Lung microvascular endothelial cell (primary cell): ENCODE measurements at places on chromosomes 2 and 18.

GRCh38 chr2:118046634-118047210 lies 32.9 kb upstream of the CCDC93 start:
- peak; percentile 57 for DNase-seq

GRCh38 chr2:40556293-40556692 lies 104.4 kb upstream of the SLC8A1 start:
- no peak for DNase-seq

DNA sequence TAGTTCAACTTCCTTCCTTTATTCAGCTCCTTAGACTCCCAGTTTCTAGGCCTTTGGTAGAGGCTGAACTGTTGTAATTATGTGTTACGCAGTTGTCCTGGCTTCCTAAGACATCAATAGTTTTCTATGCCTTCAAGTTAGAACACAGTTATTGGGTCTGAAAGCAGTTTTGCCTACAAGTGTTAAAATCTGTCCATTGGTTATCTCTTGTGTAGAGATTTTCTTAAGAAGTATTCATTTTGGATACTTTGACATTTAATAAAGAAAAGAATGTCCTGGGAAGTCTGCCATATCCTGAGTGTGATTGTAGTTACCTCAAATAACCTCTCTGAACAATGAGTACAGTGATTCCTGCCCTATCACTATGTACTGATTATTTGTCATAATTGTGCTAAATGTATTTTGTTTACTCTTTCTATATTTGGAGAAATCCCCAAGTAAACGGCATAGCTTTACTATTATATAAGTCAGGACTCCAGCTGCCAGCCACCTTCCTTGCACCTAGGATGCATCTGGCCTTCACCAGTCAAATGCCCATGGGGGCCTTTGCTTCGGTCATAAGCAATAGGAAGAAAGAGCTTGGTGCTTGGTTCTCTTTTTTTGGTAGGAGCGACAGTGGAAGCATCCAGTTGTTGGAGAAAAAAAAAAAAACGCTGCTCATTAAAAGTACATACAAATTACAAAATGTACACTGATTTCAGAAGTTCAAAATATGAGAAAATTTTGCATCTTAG lies 449.5 kb upstream of the PKDCC start:
- no peak for DNase-seq

- no peak for DNase-seq
These were observed 530.7 kb downstream of the CBLN2 start for GRCh38 chr18:72013427-72013850.

- no peak for DNase-seq
These were observed 234.0 kb downstream of the ACKR3 start for GRCh38 chr2:236803621-236804020.

DNA sequence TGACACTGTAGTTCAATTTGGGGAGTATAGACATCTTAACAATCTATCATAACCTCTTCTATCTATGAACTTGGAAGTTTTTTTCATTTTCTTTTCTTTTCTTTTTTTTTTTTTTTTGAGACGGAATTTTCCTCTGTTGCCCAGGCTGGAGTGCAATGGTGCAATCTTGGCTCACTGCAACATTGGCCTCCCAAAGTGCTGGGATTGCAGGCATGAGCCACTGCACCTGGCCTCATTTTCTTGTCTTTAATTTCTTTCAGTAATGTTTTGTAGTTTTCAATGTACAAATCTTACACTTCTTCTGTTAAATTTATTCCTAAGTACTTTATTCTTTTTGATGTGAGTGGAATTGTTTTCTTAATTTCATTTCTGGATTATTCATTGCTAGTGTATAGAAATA lies 14.6 kb downstream of the ASAP2 start:
- no peak for DNase-seq

DNA sequence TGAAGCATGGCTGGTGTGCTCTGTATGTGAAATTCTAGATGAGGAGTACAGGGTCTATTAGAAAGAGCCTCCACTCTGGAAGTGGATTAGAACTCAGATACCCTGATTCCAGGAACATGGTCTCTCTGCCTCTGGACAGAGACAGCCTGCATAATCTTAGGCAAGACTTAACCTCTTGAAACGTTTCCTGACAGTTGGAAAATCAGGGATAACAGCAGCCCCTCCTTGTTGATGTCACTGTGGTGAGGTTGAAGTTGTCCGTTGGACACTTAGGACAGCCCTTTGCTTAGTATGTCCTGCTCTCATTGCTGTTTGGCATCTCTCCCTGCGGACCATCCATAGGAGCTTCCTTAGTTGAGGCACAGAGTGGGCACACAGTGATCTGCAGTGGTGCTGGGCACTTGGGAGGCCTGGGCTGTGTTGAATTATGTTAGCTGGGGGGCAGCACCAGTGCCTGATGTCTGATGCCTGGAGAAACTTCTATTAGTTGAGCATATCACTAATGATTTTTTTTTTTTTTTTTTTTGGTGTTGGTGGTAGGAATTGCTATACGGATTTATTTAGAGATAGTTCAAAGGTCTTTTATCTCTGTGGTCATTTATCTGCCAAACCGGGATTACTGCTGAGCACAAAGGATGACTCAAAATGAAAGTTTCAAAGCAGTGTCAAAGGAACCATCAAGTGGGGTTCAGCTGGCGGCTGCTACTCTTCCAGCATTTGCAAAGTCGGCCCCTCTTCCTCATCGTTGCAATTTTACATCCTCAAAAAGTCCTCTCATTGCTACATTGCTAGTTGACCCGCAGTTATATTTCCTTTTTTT lies 28.8 kb downstream of the SETBP1 start:
- no peak for DNase-seq

DNA sequence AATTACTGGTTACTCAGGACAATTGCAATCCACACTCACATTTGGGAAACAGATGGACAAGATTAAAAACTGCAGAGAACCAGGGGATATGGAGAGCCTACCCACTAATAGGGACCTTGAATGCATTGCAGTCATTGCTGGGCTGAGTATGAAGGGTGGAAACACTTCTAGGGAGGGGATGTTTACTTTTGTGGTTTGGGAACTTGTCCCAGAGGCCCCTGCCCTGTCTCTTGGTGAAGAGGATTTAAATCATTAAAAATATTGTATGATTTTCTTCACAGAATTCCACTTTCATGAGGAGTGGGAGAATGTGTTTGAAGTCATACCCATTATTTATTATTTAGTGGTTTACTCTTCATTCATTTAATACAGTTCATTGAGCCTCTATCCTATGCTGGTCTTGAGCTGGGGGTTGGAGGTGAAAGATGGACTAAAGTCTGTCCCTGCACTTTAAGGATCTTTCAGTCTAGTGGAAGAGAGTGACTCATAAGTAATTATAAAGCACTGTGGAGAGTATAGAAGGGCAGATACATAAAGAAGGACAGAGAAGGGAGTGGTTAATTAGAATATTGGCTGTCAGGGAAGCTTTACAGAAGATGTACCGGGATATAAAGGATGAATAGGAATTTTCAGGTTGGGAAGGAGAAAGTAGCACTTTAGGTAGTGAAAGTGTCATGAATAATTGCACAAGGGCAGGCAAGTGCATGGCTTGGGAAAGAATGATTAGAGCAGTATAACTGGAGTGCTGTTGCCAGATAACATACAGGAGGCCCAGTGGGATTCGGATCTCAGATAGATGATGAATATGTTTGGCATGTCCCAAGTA lies 313.4 kb downstream of the LPIN1 start:
- DNase-seq = no peak

- no peak for DNase-seq
These were observed 34.5 kb upstream of the CD8A start for GRCh38 chr2:86825036-86825692.

GRCh38 chr2:69023236-69023635 lies 10.3 kb downstream of the ANTXR1 start:
- no peak for DNase-seq

DNA sequence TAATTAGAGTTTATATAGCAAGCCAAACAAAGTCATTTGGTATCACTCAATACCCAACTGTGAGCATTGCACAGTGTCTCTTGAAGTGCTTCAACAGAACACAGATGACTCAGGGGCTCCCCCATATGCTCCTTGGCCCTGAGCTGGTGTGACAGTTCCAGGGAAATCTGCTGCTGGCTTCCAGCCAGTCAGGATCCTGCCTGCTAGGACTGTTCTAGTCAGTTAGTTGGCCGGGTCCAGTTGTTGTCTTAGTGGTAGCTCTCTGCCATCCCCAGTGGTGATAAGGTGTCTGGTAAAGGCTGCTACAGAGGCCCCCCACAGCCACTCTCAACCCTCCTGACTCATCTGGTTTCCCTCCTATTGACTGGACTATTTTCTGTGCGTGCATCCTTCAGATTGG lies 100.3 kb downstream of the IRS1 start:
- DNase-seq = no peak

- peak; percentile 35 for DNase-seq
These were observed 902 bp downstream of the MCFD2 start for GRCh38 chr2:46914578-46915230.

GRCh38 chr2:163351966-163352365 lies 383.8 kb downstream of the FIGN start:
- DNase-seq = no peak

DNA sequence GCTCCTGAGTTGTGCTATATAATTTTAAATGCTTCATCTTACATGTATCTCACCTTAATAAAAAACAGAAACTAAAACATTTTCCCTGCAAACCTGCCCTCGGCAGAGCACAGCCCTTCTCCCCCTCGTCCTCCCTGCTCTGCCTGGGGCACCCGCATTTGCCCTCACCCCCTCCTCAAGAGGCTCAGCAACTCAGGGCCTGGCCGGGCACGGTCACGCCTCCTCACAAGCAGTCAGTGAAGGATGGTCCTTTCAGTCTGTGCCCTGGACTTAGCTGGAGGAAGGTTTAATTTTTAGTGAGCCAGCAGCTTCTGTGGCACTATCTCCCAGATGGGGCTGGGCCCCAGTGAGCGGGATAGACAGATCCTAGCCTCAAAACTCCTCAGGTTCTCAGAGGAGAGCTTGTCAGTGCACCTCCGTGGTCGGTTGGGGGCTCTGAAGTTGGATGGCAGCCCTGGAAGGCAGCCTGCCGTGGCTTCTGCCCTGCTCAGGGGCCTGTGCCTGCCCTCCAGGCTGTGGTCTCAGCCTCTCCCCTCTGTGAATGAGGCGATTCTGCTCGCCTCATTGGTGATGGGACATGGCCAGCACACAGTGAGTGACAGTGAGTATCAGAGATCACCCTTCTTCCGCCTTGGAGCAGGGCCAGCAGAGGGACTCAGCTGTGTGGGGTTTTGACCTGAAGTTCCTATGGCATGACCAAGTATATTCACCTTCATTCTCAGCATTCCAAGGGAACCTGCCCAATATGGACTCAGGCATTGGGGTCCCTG lies 56.3 kb upstream of the AFF3 start:
- DNase-seq = no peak

GRCh38 chr2:8142461-8142860 lies 539.4 kb upstream of the ID2 start:
- DNase-seq = no peak

DNA sequence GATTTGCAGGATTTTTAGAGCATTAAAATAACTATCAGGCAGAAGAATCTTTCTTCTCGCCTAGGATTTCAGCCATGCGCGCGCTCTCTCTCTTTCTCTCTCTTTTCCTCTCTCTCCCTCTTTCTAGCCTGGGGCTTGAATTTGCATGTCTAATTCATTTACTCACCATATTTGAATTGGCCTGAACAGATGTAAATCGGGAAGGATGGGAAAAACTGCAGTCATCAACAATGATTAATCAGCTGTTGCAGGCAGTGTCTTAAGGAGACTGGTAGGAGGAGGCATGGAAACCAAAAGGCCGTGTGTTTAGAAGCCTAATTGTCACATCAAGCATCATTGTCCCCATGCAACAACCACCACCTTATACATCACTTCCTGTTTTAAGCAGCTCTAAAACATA lies 137.0 kb downstream of the MEIS1 start:
- DNase-seq = no peak

- DNase-seq = no peak
These were observed 133.8 kb upstream of the TWIST2 start for GRCh38 chr2:238714038-238714528.

DNA sequence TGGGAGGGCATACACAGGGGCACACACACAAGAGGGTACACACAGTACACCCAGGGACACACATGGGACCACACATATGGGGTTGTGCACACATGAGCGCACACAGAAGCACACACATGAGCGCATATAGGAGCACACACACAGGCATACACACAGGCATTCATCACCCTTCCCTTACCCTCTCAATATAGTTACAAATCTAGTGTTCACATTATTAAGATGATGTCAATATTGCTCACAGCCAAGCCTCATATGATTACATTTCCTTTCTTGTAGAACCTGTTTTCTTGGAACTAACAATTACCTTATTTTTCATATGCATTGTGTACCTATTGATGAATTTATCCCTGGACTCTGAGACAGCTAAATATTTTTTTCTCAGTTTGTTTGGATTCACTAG lies 156.7 kb downstream of the FHOD3 start:
- DNase-seq = no peak

- no peak for DNase-seq
These were observed 3.6 kb downstream of the ZC3H8 start for GRCh38 chr2:112251271-112251670.

GRCh38 chr2:210195101-210195852 lies 24.1 kb upstream of the KANSL1L start:
- DNase-seq = peak; percentile 66

- no peak for DNase-seq
These were observed 128.0 kb upstream of the CD302 start for GRCh38 chr2:159925975-159926374.

DNA sequence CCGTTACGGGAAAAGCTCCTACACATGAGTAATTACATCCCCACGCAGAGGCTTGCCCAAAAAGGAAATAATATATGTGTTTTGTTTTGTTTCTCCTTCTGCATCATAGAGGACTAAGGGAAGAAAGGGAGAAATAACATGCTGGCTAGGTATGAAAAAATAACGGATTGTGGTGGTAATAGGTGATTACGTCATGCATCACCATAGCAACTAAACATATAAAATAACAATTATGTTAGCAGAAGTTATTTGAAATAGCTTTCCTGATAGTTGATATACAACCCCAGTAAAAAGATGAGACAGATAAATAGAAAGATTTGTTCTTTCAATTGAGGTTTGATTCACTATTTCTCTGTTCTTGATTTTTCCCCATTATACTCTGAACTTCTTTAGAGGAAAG lies 518.0 kb downstream of the ZNF516 start:
- DNase-seq = no peak

DNA sequence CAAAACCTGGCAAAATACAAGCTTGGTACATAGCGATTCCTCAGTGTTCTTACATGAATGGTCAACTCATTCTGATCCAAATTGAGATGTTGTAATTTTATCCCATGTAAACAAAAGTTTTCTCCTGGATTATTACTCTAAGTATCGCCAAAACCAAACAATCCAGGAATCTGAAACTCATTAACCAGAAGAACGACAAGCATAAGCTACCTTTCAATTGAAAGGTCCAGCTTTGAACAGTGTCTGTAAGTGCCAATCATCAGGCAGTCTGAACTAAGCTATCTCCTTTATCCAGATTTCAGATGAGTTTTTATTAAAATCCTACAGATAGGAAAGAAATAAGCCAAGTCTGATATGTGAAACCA lies 2.4 kb downstream of the MEX3C start:
- no peak for DNase-seq
